Daoy (cell line): ENCODE measurements at places on chromosomes 1 and 21.

- no peak for DNase-seq
These were observed 31.5 kb downstream of the LDLRAD1 start for GRCh38 chr1:53986458-53986857.

GRCh38 chr1:178849918-178850317 is 21.0 kb downstream of the ANGPTL1 start:
- no peak for DNase-seq

DNA sequence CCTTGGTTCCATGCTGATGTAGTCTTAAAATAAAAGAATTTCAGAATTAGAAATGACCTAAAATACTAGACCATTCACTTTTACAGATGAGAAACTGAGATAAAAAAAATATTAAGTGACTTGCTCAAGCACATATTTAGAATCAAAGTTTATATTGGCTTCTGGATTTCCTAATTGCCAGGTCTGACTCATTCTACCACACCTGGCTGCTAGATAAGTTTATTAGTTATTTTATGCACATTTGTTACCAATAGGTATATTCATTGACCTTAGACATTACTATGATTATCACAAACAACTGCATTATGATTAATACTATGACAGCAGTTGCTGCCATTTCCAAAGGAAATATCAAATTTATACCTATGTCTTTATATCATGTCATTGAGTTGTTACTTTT is 497.5 kb downstream of the RWDD3 start:
- no peak for DNase-seq

- DNase-seq, result no peak
These were observed 42.8 kb upstream of the MARK1 start for GRCh38 chr1:220485131-220485530.

DNA sequence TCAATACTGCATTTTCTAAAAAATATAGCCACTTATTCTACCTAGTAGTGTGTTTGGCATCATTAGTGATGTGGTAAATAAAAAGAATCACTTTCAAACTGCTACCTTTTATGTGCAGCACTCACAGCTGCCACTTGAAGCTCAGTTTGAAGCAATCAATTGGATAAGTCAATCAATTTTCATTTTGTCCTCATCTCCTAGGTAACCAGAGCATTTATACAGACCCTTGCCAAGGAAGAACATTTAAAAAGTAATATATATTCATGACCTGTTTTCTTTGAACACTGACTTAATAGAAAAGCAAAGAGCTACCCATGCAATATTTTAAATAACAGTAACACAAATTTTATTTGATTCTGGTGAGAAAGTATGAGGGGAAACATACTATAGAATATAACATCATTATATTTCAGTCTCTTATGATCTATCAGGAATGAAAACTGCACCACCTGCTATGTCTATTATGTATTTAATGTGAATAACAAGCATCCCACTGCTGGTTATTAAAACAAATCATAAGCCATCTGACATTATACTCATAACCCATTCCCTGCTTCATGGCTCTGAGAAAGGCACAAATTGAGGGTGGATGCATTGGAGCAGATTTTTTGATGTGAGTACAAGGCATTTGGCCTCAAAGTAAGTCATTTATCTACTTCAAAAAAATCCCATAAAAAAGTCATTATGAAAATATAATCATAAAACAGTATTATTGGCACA is 168.4 kb upstream of the C21orf91 start:
- no peak for DNase-seq

GRCh38 chr1:248739572-248740205 is 15.9 kb downstream of the LYPD8 start:
- no peak for DNase-seq

- no peak for DNase-seq
These were observed 720 bp upstream of the BSDC1 start for GRCh38 chr1:32394890-32395432.

DNA sequence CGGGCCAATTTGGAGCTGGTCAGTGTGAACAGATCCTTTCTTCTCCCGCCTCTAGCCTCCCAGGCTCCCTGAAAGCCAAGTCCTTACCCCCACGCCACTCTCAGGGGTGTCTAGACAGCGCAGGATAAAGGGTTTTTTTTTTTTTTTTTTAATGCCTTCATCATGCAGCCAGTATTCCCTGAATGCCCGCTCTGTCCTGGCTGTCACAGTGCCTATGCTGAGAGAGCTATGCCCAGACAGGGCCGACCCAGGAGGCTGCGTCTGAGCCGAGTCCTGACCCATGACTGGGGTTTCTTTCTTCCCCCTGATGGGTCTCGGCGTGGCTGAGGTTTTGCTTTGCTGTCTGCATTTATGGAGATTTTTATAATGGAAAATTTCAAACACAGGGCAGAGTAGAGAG is 18.3 kb downstream of the SPSB1 start:
- no peak for DNase-seq

- no peak for DNase-seq
These were observed 83.6 kb downstream of the PRDM2 start for GRCh38 chr1:13783551-13783950.

- no peak for DNase-seq
These were observed 29.9 kb upstream of the POU3F1 start for GRCh38 chr1:38076455-38076854.

- peak; percentile 80 for DNase-seq
These were observed 5.2 kb downstream of the H6PD start for GRCh38 chr1:9239622-9240401.

- no peak for DNase-seq
These were observed 248.3 kb upstream of the NEGR1 start for GRCh38 chr1:72530646-72531045.

- no peak for DNase-seq
These were observed 661.6 kb upstream of the TMPRSS15 start for GRCh38 chr21:19065164-19065563.

GRCh38 chr1:65477414-65478378 is 57.2 kb downstream of the LEPR start:
- DNase-seq, result no peak

DNA sequence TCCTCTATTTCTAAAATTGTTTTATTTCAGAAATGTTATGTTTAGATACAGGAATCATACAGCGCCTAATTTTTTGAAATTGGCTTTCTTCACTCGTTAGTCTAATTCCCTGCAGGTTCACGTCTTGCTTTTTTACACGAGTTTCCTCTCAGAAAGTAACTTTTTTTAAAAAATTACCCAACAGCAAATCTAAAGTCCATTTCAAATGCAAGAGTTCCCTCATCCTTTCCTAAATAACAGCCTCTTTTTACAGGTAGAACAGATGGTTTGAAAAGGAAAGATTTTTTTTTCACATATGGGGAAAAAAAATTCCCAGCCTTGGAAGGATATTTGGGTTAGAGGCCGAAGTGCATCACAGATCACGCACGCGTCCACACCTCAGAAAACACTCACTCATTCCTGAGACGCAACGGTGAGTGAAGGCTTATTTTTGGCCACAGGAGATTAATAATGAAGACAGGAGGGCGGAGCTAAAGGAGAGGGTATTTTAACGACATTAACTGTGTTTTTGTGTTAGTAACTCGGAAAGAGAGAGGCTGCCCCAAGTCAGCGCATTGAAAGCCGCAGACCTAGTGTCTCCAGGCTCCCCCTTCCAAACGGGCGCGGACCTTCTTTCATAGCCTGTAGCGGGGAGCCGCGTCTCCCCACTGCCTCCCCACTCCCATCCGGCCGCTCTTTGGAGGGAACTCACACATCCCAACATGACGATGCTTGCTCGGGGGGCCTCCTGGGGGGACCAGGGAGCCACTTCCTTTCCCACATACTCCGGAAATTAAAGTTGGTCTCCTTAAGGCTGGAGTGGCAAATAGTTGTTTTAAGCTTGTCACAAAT is 969 bp upstream of the RIPK4 start:
- DNase-seq, result peak; percentile 92

DNA sequence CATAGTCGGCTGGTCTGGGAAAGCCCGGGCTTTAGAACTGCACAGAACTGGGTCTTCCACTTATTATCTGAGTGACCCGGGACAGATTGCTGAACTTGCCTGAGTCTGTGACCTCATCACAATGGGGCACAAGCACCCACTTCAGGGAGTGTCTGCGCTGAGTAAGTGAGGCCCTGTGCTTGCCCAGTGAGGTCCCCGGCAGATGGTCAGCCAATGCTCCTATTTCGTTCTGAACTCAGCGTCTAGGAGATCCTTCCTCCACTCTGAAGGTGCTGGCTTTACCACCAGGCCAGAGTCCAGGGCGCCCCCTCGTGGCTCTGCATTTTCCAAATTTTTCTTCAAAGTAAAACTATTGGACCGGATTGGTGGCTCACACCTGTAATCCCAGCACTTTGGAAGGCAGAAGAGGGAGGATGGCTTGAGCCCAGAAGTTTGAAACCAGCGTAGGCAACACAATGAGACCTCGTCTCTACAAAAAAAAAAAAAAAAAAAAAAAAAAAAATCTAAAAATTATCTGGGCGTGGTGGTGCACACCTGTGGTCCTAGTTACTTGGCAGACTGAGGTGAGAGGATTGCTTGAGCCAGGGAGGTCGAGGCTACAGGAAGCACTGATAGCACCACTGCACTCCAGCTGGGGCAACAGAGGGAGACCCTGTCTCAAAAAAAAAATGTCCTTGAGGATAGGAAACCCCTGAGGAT is 61.7 kb downstream of the FCRL5 start:
- peak; percentile 61 for DNase-seq

GRCh38 chr1:27528818-27529703 is 39.1 kb upstream of the WASF2 start:
- no peak for DNase-seq

- peak; percentile 86 for DNase-seq
These were observed 33.7 kb upstream of the KCNA2 start for GRCh38 chr1:110639724-110640386.

DNA sequence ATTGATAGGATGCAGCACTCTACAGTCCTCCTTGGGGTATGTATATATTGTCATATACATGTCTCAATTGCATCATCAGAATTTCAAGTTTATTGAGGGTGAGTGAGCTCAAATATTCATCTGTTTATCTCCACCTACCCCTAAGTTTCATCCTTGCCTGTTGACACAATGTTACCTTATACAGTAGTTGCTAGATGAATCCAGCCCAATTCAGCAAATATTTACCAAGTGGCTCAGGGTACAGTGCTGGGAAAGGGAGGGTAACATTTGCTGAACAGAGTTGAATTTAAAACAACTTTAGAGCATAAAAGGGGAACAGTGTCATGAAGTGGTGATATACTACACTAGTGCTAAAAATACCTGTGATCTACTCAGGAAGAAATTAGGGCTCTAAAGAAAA is 14.4 kb downstream of the ELAVL4 start:
- no peak for DNase-seq

DNA sequence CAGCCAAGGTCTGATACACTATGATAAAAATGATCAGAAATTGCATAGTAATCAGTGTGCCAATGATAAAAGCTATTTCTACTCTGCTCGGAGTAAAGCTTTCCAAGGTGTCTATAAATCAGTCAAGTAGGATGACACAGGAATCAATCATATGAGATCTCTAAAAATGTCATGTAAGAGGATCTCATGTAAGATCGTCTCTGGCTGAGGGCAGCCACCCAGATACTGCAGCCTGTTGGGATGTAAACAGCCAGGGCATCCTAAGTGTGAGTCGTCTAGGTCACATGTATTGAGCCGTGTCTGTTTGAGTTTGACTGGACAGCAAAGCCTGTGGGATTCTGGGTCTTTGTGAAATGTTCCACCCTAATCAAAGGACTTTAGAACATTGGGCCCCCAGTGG is 2.8 kb upstream of the TEX35 start:
- DNase-seq, result no peak

- DNase-seq, result no peak
These were observed 105.5 kb downstream of the HHAT start for GRCh38 chr1:210434223-210434622.

DNA sequence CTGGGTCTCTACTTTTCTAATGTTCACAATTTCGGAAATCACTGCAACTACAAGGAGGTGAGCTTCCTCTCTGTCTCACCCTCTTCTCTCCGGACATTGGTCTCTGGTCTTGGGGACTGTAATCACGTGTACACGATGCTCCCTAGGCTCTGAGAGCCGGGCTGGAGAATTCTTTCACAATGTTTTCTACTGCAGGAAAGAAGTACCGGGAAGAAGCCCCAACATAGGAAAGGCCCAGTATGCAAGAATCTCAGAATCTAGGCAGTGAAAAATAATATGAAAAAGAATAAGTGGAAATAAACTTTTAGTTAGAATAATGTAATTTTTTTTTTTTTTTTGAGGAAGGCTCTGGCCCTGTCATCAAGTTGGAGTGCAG is 13.5 kb upstream of the HJV start:
- DNase-seq, result peak; percentile 43

- DNase-seq, result peak; percentile 69
These were observed 44.9 kb downstream of the EVA1C start for GRCh38 chr21:32457360-32457840.

GRCh38 chr1:92755541-92756461 is 29.1 kb downstream of the EVI5 start:
- DNase-seq, result no peak

GRCh38 chr1:111851552-111851951 is 95.9 kb downstream of the DDX20 start:
- peak; percentile 18 for DNase-seq
